CD4-positive, alpha-beta T cell treated with Interleukin-21 for 1 hour (primary cell): ENCODE measurements at places on chromosomes 1 and 21.

DNA sequence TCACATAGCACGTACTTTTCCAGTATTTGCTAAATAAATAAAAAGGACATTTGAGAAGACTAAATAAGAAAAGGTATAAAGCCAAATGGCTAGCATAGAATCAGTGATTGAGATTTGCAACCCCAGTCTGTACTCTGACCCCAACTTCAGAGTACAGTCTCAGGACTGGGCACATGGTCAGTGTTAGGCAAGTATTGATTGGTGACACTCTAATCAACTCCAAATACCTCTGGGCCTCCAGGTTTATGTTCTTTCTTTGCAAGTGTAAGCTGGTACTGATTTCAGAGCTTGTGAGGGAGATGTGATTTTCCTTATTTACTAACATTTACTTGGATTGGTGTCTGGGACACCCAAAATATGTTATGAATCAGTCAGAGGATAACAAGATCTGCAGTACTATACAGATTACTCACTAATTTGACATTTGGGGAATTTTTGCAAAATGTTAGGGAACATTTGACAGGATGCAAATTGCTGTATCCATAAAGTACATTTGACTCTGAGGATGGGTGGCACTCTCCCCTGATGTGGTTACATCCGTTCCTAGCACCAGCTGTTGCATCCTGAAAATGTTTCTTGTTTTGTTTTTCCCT is 34.2 kb downstream of the LMO4 start:
- no peak for DNase-seq

DNA sequence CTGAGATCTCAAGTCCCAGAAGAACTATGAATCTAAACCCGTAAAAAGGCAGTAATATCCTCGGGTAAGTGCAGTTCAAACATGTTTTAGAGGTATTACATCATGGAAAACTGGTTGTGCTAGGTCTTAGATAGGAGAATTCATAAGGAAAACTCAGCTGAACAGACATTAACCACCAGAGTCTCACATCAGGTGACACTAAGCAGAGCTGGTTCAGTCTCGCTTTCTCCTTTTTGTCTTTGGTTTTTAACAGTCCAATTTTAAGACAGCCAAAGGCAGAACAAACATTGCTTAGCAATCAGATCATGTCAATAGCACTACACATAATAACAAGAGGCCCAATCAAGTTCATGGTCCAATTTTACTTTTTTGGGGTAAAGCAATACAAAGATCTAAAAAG is 63.1 kb upstream of the MUTYH start:
- no peak for DNase-seq

DNA sequence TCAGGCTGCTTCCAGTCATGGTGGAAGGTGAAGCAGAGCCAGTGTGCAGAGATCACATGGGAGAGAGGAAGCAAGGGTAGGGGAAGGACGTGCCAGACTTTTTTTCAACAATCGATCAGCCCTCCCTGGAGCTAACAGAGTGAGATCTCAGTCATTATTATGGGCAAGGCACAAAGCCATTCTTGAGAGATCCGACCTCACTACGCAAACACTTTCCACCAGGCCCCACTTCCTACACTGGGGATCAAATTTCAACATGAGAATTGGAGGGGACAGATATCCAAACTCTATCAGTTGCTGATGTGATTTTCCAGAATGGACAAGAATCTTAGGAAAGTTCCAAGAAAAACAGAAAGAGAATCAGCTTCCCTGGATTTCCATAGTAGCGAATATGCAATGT is 60.5 kb downstream of the BACE2 start:
- DNase-seq, result no peak

GRCh38 chr1:211287218-211287617 is 28.1 kb downstream of the RCOR3 start:
- DNase-seq, result no peak

- no peak for DNase-seq
Observed at GRCh38 chr1:244221991-244222390, 170.9 kb downstream of the ZBTB18 start.

- DNase-seq, result peak; percentile 83
Observed at GRCh38 chr1:32273391-32274208, 18.3 kb upstream of the HDAC1 start.

- peak; percentile 8 for DNase-seq
Observed at GRCh38 chr1:180188091-180188506, 33.4 kb downstream of the QSOX1 start.

GRCh38 chr21:45334134-45334533 is 46.4 kb upstream of the POFUT2 start:
- DNase-seq, result no peak

DNA sequence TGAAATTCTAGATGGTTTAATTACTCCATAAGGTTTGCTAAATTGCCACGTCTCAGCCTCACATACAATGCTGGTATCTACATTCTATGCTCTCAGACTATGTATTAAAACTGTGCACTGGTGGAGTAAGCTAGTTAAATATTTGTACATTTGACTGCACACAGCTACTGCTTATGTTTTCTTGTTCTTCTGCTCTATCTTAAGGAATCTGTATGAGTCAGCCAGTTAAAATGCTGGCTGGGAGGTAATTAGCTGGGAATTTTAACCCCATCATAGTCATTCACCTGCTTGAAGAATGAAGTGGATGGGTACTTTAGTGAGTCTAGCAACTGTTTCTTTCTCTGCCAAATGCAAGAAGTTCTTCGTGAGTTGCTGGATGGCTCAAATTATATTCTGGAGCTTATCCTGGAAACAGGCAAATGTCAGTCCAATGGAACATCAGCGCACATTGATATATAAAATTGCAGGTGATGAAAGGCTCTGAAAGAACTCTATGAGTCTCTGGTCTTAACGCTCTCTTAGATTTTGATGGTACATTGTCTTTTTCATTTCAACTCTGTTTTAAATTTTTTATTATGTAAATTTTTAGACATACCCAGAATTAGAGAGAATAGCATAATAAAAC is 83.4 kb downstream of the BACH1 start:
- DNase-seq, result no peak

DNA sequence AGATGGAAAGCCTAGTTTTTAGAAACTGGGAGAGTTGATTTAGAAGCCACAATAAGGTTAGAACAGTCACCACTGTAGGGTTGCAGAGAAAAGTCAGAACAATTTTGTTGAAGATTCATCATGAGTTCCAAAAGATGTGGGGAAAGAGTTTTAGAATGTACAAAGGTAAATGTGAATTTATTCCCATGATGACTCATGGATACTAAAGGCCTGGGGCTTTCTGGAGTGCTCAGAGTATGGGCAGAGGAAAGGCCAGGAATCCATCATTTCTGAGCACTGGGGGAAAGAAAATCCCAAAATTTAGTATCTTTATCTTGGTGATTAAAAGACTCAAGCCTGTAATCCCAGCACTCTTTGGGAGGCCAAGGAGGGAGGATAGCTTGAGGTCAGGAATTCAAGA is 17.8 kb downstream of the YBX1 start:
- DNase-seq, result no peak

GRCh38 chr1:172292840-172293239 is 127.6 kb upstream of the C1orf105 start:
- DNase-seq, result no peak

DNA sequence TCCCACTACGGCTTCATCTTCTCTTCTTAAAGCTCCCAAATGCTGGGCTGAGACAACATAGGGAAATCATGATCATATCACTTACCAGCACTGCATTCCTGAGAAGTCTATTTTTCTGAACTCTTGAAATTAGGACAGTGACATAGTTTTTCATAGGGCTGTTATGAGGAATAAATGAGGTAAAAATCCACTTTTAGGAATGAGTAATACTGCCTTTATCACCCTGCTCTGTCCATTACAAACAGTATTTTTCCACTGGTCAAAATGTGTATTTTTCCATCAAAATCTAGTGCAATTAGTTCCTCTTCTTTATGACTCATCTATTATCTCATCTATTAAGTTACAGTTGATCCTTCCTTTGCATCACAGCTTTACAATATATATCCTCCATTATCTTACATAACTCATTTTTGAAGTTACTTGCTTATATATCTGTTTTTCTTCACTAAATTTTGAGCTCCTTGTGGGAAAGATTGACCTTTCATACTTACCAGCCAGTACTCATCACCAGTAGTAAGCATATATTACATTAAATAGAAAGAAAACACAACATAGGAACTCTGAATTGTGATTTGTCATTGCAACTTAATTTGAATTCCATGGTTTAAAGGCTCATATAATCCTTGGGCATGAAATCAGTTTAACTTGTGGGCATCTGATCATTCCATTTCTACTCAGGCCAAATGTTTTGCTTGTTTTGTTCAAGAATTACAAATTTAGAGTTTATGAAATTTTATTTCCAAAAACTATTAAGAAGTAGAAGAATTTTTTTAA is 37.1 kb downstream of the PRRX1 start:
- no peak for DNase-seq

GRCh38 chr1:115545096-115545720 is 96.6 kb upstream of the VANGL1 start:
- no peak for DNase-seq

DNA sequence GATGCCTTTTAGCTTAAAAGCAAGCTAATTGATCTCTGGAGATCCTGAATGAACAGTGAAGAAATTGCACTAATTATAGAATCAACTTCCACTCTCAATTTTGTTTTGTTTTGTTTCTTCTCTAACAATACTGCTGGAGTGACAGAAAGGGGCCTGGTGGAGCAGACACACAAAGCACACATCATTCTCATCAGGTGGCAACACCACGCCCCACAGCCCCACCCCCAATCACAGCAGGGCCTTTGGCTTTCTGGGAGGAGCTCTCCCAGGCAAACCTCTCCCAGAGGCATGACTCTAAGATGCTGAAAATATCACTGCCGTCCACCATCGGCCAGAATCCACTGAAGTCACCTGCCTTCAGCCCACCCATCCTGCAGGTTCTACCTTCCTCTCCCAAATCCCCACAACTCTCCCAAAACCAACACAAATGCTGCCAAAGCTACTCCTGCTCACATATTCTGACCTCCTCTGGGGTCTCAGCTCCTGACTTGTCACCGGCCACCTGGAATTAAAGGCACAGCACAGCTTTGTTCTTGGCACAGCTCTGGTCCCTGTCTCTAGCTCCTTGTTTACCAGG is 120.7 kb downstream of the GRIK3 start:
- DNase-seq, result no peak

DNA sequence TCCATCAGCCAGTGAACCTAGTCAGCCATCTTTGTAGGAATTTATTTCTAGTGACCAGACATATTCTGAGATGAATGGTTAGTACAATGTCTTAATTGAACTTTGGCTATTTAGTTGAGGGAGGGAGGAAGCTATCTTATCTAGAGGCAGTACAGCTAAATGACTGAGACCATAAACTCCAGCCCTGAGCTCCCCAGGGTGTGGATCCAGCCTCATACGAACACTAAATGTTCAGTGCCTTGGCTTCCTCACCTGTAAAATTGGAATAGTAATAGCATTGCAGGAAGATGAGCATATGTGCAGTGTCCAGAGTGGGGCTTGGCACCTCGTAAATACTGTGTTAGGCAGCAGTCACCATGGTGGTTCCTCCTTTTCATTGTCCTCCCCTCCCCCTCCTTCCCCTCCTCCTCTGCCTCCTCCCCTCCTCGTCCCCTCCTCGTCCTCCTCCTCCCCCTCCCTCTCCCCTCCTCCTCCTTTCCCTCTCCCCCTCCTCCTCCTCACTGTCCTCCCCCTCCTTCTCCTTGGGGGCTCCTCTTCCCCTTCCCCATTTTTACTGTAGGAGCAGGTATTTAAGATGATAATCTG is 108.2 kb downstream of the GALNT2 start:
- DNase-seq, result no peak

DNA sequence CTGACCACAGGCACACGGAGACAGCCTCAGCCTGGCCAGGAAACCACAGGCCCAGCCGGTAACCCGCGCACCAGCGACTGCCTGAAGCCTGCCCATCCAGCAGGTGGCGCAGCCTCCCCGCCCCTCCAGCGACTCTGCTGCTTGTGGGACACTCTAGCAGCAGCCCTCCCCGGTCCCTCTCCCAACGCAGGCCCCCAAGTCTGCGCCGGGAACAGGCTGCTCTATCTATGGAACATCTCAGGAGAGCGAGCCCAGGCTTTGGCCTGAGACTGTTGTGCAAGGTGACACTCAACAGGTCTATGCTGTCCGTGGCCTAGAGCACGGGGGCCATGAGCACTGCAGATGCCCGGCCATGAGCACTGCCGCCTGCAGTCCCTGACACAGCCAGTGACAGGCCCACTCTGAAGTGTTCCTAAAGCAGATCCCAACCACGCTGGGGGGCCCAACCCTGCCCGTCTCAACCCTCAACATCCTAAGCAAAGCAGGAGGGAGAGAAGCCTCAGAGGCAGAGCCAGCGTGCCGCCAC is 28.4 kb downstream of the WDR4 start:
- peak; percentile 31 for DNase-seq

DNA sequence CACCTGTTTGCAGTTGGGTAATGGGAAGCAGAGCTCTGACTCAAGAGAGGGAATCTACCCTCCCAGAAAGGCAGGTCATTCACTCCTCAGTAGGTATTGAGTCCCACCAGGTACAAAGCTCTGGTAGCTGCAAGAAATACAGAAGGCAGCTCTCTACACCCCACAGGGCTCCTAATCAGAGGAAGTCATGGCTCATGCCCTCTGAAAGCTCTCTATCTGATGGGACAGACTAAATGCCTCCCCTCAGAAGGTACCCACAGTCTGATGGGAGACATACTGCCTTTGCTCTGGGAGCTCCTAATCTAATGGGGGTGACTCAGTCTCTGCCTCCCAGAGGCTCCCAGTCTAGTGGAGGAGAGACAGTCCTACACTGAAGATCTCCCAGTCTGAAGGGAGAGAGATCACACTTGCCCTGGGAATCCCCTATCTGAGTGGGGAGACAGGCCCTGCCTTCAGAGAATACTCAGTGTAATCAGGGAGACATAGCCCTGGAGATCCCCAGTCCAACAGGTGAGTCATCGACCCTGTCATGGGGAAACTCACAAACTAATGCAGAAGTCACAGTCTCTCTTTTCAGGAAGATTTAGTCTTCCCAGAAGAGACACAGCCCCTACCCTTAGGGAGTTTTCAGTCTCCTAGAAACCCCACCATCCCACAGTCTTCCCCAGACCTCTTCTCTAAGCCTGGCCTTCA is 23.7 kb downstream of the CAMK1G start:
- DNase-seq, result no peak

- no peak for DNase-seq
Observed at GRCh38 chr1:195962051-195962450, 646.2 kb downstream of the KCNT2 start.

DNA sequence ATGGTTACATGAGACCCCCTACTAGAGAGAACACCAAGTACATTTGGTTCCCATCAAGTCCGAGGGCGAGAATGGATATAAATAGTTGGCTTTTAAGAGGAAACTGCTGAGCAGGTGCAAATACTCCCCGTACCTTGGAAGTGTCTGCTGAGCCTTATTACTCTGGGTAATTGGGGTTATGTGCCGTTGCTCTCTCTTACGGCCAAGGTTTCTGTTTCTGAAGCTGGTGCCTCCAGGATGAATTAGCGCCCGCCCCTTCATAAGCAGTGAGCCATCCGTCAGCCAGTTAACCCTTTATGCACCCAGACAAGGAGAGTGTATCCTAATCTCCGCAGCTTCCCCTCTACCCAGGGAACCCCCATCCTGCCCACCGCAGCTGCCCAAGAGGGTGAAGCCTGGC is 90.4 kb upstream of the AJAP1 start:
- no peak for DNase-seq

GRCh38 chr21:33655588-33656221 is 13.4 kb downstream of the ITSN1 start:
- no peak for DNase-seq

- no peak for DNase-seq
Observed at GRCh38 chr1:203165800-203166161, 9.8 kb downstream of the MYBPH start.
